CD4-positive, alpha-beta T cell treated with Interleukin-4 for 4 hours (primary cell): ENCODE measurements at places on chromosomes 5 and 9.

DNA sequence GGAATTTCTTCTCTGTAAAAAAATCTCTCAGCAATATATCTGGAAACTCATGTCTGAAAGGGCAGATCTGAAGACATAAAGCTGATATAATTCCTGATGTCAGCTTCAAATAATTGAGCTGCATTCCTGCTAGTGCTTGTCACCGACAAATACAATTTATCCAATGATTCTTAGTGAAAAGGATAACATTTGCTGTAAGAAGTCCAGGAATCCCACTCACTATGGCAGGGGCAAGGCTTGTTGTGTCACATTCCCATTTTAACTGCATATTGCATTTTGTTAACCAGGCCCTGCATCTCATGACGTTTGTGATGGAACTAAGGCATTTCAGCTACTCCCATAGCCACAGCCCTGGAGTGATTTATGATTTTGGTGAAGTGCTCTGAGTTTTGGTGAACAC, 160.1 kb upstream of the DAB2 start:
- no peak for DNase-seq

DNA sequence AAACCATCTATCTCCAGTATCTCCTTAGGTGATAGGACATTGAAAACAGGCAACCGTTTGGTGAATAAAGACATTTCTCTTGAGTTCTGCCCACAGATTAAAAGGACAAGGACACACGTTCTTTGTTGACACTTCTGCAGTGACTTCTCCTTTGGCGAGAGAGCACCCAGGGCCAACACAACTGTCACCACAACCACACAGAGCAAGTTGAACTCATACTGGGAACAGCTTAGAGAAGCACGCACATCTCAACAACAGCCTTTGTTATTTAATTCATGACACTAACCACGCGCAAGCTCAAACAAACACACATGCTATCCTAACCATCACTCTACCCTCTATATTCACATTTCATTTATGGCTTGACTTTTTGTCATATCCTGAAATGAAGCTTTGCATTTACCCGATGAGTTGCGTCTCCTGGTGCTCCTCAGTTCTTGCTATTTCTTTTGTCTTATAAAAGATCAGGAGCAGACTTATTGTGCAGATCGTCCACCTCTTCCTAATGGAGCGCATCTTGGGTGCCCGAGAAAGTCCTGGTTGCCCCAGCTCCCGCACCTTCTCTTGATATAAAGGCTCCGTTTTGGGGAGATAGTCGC, 543 bp downstream of the ST8SIA4 start:
- peak; percentile 49 for DNase-seq

DNA sequence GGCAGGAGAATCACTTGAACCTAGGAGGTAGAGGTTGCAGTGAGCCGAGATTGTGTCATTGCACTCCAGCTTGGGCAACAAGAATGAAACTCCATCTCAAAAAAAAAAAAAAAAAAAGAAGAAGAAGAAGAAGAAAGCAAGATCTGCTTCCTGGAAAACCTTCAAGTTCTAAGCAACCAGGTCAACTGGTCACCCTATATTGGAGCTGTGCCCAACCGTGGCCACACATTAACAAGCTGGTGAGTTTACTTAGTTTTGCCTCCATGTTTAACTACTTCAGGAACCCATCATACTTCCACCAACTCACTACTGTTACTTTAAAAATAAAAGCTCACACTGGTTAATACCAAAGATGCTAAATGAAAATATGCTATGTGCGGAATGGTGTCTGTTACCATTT, 12.3 kb upstream of the SKP1 start:
- DNase-seq: no peak

- DNase-seq: no peak
Measured at GRCh38 chr9:120312031-120312430, 267.9 kb downstream of the CDK5RAP2 start.

DNA sequence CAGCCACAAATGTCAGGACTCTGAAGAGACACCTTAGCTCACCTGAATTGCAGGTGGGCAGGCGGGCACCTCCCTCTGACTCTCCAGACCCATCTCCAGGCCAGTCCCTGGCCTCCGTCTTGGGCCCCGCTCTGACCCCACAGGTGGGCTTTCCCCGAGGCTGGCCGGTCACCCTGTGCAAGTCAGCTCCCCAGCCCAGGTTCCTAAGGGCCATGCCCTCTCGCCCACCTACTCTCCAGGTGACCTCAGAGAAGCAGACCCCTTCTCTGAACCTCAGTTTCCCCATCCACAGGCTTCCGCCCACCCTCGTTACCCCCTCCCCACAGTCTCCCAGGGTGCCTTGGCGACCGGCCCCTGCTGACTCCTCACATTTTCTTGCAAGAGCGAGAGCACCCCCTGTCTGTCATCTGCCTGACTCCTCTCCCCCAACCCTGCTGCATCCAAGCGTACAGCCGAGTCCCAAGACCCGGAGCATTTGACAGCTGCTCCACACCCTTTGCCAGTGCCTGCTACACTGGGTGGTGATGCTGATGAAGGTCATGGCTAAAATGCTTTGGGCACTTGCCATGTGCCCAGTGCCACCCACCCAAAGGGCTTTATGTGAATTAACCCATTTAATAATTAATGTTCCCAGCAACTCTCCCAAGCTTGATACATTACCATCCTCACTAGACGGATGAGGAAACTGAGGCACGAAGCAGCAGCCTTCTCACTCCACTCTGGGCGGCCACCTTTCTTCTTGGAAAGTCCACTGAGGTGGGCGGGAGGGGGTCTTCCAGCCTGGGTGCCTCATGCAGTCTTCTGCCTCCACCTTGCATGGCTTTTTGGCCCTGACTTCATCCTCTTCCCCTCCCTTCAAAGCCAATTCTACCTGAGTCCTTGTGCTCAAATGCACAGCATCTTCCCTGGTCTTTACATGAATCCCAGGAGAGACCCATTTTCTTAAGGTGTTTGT, 51.1 kb upstream of the ORM1 start:
- no peak for DNase-seq
